Stimulated activated CD8-positive, alpha-beta memory T cell treated with anti-CD3 and anti-CD28 coated beads, Interleukin-2, amount 100 ng/mL, for 1 hour (primary cell): ENCODE measurements at places on chromosomes 6 and 20.

- no peak for DNase-seq
Measured at GRCh38 chr20:64150756-64151632, 13.3 kb upstream of the MYT1 start.

DNA sequence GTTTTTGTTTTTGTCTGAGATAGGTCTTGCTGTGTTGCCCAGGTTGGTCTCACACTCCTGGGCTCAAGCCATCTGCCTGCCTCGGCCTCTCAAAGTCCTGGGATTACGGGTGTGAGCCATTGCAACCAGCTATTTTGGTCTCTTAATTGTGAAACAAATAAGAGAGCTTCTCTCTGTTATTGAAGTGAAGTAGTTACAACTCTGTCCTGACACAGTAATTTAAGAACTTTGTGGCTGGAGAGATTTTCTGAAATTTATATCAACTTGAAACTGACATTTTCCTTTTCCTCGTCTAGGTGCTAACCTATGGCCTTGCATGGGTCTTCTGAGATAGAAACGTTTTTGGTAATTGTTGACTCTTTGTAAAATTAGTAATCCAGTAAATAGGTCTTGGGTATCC lies 122.1 kb upstream of the DOK5 start:
- no peak for DNase-seq

DNA sequence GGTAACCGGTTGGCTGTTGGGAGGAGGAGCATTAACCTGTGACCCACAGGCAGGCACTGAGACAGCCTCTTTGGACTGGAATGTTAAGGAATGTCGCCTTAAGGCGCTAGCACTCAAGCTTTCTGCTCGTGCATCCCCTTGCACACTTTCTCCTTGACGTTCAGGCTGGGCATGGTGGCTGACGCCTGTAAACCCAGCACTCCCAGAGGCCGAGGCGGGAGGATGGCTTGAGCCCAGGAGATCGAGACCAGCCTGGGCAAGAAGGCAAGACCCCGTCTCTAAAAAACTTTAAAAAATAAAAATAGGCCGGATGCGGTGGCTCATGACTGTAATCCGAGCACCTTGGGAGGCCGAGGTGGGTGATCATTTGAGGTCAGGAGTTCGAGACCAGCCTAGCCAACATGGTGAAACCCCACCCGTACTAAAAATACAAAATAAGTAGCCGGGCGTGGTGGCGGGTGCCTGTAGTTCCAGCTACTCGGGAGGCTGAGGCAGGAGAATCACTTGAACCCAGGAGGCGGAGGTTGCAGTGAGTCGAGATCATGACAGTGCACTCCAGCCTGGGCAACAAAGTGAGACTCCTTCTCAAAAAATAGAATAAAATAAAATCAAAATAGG lies 1.9 kb upstream of the GID8 start:
- DNase-seq: no peak

- DNase-seq: no peak
Measured at GRCh38 chr6:1437553-1438406, 48.4 kb downstream of the FOXF2 start.

DNA sequence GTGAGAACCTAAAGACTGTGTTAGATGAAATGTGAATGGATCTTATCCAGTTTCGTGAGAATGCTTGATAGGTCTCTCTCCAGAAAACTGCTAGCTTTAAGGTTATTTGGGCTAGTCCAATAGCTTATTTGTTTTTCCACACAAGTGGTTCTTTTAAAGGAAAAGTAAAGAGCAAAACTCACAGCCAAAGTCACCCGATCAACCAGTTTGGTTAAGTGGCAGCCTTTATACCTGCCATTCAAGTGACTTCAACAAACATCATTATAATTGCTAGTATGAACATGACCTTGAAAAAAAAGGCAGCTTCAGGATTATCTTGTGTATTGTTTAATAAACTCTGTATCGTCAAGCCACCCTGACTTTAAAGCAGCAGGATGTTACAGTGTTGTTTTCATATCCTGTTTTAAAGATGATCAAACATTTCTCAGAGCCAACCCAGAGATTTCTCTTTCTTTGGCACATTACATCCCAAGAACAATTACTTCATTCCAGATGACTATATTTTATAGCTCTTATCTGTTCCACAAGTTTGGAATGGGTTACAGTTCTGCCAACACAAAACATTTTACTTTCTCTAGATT lies 253.4 kb downstream of the EPHA7 start:
- no peak for DNase-seq
